Stomach (tissue), 19 donors: ENCODE measurements at places on chromosomes 2 and 18. TPM values are rescaled to one million over a fixed set of nuclear protein-coding genes. Genes with fewer than 3 reads are reported as not detected.
A peak's percentile ranks its signal among the peaks of the same experiment; 100 is the strongest.

DNA sequence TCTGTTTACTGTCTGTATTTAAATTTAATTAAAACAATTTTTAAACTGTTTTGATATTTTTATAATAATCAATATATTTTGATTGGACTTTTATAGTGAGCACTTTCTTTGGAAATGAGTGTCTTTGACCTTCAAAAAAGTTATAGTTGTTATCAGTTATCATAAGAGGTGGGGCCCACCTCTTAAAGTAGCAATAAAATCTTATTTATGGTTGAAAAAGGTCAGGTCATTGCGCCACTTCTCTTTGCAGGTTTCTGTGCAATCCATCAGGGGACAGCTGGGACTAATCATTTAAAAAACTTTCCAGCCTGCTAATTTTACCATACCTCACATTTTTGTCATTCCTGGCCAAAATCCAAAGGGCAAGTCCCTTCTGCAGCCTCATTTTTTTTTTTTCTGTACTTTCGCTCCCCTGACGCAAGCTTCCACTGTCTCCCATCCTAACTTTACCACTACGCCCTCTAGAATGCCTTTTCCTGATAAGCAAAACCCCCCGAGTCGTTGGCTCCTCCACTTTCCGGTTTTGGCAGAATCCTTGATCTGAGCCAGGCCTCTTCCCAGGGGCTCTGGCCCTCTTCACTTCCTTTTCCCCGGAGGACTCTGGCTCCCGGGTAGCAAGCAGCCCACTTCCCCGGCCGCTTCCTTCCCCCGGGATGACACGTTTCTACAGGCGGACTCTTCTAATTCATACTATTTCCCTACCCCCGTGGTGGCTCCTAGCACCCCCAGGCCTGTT lies 1.1 kb upstream of the SEH1L start:
- H3K4me3 ChIP-seq: peak overlapping the region; percentile 69
- no peaks in the 10 kb centered on the region for H3K27me3 ChIP-seq
- peak; percentile 26 for DNase-seq
- H3K36me3 ChIP-seq: no peaks in the 10 kb centered on the region
- peak overlapping the region; percentile 97 for H3K27ac ChIP-seq
- no peaks in the 10 kb centered on the region for H3K4me1 ChIP-seq

DNA sequence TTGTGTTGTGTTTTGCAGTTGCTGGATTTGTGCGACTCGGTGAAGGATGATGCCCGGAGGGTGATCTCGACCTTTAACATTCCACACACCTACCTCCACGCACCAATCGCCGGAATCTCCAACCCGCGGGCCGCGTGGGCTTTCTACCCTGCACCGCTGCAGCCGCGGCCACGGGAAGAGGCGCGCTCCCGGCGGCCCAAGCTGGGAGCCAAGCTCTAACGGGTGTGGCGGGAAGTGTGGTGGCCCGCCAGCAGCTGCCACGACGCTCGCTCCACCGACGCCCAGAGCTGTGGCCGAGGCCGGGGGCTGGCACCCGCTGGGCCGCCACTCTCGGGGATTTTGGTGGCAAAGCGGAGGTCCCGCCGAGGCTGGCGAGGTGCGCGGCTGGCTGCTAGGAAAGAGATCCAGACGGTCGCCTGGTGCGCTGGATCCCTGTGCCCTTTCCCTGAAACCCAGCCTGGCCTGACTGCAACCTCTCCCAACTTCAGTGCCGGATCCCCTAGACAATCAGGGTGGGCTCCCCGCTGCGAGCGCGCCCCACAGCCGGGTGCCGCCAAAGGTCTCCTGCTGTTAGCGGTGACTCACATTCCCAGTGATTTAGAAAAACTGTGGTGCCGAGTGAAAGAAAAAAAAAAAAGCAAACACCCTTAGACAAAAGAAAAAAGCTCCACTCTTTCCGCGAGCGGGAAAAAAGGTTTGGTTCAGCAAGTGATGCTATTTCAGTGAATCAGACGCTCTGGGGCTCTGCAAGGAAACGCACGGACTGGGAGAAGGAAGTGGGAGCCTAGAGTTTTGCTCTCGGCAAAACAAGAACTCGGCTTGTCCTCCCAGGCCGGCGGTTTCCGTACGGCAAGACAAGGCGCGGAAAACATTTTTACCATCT lies 2.9 kb upstream of the BCL2L11 start:
- no peak overlapping the region for H3K27ac ChIP-seq
- peak overlapping the region; percentile 74 for H3K4me3 ChIP-seq
- H3K27me3 ChIP-seq: peaks cover 5% of the 10 kb centered on the region
- DNase-seq: peak; percentile 69

DNA sequence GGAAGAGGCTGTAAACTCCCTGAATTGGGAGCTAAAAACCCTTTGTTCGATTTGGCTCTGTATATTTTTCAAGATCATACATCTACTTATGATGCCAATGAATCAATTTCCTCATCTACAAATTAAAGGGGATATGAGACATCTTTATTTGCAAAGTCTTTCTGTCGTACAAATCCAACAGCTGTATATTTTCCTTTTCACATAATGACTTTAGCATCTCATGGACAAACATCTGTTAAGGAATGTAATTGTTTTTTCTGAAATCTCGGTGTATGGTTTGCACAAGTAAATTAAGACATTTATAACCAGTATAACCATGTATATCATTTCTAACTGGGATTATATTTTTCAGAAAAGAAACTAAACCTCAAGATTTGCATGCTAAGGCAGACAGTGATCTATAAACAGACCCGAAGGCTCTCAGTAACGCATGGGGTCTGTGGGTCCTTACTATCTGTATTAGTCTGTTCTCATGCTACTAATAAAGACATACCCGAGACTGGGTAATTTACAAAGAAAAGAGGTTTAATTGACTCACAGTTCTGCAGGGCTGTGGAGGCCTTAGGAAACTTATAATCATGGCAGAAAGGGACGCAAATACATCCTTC lies 130.8 kb downstream of the SLC8A1 start:
- H3K36me3 ChIP-seq: no peaks in the 10 kb centered on the region
- no peaks in the 10 kb centered on the region for H3K4me1 ChIP-seq
- H3K4me3 ChIP-seq: no peak overlapping the region
- H3K27ac ChIP-seq: no peak overlapping the region
- H3K27me3 ChIP-seq: no peaks in the 10 kb centered on the region

- H3K36me3 ChIP-seq: no peaks in the 10 kb centered on the region
- no peak overlapping the region for H3K4me3 ChIP-seq
- DNase-seq: no peak
- no peaks in the 10 kb centered on the region for H3K4me1 ChIP-seq
- no peaks in the 10 kb centered on the region for H3K27me3 ChIP-seq
These were observed 356.8 kb upstream of the ST6GAL2 start for GRCh38 chr2:107242811-107243210.

DNA sequence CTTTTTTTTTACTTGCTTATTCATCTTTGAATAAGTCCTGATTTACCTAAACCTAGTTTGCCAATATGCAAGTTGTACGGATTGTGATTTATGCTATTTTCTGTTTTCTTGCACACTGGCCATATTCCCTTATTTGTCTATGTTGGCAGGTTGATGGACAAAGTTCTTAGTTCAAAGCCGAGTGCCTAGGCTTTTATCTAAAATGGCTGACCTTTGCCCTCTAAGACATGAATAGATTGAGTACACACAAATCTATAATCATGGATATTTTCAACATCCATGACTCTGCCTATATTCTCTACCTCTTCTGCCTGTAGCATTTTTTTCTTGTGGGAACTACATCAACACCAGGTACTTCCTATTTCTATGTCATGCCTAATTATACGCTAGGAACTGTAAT lies 171.7 kb downstream of the TMEFF2 start:
- no peak for DNase-seq
- no peak overlapping the region for H3K27ac ChIP-seq
- H3K27me3 ChIP-seq: no peaks in the 10 kb centered on the region
- no peak overlapping the region for H3K4me3 ChIP-seq
- H3K4me1 ChIP-seq: no peaks in the 10 kb centered on the region
- no peaks in the 10 kb centered on the region for H3K36me3 ChIP-seq

DNA sequence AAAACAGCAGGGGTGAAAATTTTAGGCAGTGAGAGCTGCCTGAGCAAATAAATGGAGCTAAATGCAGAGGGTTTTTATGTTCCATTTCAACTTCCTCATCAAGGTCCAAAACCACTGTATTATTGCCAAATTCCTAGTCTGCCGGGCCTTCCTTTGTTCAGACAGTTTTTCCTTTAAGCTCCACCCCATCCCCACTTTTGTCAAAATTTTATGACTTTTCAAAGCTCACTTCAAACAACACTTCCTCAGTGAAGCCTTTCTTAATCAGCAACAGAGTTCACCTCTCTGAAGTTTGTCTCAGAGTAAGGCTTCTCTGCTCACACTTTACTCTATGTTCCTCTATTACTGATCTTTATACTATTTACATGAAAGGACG lies 81.3 kb downstream of the CERKL start:
- no peaks in the 10 kb centered on the region for H3K4me1 ChIP-seq
- H3K27me3 ChIP-seq: no peaks in the 10 kb centered on the region
- H3K36me3 ChIP-seq: no peaks in the 10 kb centered on the region
- H3K27ac ChIP-seq: no peak overlapping the region

DNA sequence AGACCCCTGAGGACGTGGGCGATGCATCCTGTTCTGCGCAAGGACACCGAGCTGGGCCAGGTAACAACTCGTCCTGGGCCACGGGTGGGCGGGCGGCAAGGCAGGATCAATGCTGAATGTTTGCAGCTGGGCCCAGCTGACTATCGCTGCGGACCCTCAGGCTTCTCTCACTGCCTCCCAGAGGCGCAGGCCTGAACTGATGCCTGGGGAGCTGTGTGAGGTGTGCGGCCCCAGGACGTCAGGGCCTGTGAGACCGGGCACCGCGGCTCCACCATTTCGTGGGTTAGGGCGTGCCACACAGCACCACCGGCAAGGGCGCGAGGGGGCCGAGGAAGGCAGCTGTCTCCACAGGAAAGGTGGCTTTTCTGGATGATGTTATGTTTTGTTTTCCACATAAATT lies 307.4 kb downstream of the NDUFA10 start:
- no peaks in the 10 kb centered on the region for H3K4me1 ChIP-seq
- no peaks in the 10 kb centered on the region for H3K27me3 ChIP-seq
- H3K4me3 ChIP-seq: no peak overlapping the region
- DNase-seq: no peak
- no peak overlapping the region for H3K27ac ChIP-seq

DNA sequence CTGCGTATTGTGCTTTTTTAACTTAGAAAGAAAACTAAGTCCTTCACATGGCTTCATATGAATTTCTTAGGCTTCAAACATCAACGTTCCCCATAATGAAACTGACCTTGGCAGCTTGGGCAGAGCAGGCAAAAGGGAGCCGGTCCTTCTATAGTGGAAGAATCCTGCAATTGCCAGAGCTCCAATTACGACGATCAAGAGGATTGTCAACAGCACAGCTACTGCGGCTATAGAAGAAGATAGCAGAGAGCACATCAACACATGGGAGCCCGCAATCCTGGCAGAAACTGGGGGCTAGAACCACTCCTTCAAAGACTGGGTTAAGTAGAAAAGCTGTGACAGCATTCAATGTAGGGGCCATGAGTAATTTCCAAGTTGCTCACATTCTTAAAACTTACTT lies 69.8 kb downstream of the DHRS9 start:
- no peaks in the 10 kb centered on the region for H3K4me1 ChIP-seq
- DNase-seq: no peak
- H3K27ac ChIP-seq: no peak overlapping the region
- H3K4me3 ChIP-seq: no peak overlapping the region
- no peaks in the 10 kb centered on the region for H3K36me3 ChIP-seq

- no peak overlapping the region for H3K27ac ChIP-seq
- H3K27me3 ChIP-seq: no peaks in the 10 kb centered on the region
- no peak for DNase-seq
- H3K4me3 ChIP-seq: no peak overlapping the region
- no peaks in the 10 kb centered on the region for H3K4me1 ChIP-seq
These were observed 28.1 kb downstream of the COL4A3 start for GRCh38 chr2:227192491-227192890.

GRCh38 chr2:150127346-150127990 lies 360.0 kb downstream of the RND3 start:
- peaks cover 5% of the 10 kb centered on the region for H3K4me1 ChIP-seq
- no peak overlapping the region for H3K27ac ChIP-seq
- H3K4me3 ChIP-seq: no peak overlapping the region
- H3K27me3 ChIP-seq: no peaks in the 10 kb centered on the region
- no peaks in the 10 kb centered on the region for H3K36me3 ChIP-seq
- no peak for DNase-seq

- no peak overlapping the region for H3K4me3 ChIP-seq
- no peaks in the 10 kb centered on the region for H3K27me3 ChIP-seq
- H3K4me1 ChIP-seq: no peaks in the 10 kb centered on the region
- no peak for DNase-seq
- H3K36me3 ChIP-seq: no peaks in the 10 kb centered on the region
These were observed 227.7 kb upstream of the BOD1L2 start for GRCh38 chr18:56919190-56919589.

GRCh38 chr18:57833441-57834101 lies 30.5 kb upstream of the ATP8B1 start:
- no peak overlapping the region for H3K4me3 ChIP-seq
- no peak for DNase-seq
- H3K27ac ChIP-seq: no peak overlapping the region

GRCh38 chr2:207362716-207363115 lies 167.0 kb upstream of the CREB1 start:
- H3K27ac ChIP-seq: no peak overlapping the region
- no peak for DNase-seq
- no peak overlapping the region for H3K4me3 ChIP-seq
- no peaks in the 10 kb centered on the region for H3K27me3 ChIP-seq
- H3K36me3 ChIP-seq: no peaks in the 10 kb centered on the region
- H3K4me1 ChIP-seq: no peaks in the 10 kb centered on the region

GRCh38 chr2:49832555-49832954 lies 678.2 kb upstream of the FSHR start:
- no peak overlapping the region for H3K27ac ChIP-seq
- H3K4me3 ChIP-seq: no peak overlapping the region
- DNase-seq: no peak
- H3K36me3 ChIP-seq: no peaks in the 10 kb centered on the region
- no peaks in the 10 kb centered on the region for H3K27me3 ChIP-seq

- DNase-seq: peak; percentile 94
- H3K36me3 ChIP-seq: no peaks in the 10 kb centered on the region
- H3K27me3 ChIP-seq: peaks cover 33% of the 10 kb centered on the region
- peak within 1 kb of the TSS; percentile 72 for H3K4me3 ChIP-seq
- peak within 1 kb of the TSS; percentile 85 for H3K27ac ChIP-seq
- peaks cover 19% of the 10 kb centered on the region for H3K4me1 ChIP-seq
These were observed at the start of gene LYPD6 for GRCh38 chr2:149330127-149331022. Gene LYPD6, plus strand, starts transcription at chr2:149330587. Its CDS starts 107,122 bp downstream, at chr2:149437709.

DNA sequence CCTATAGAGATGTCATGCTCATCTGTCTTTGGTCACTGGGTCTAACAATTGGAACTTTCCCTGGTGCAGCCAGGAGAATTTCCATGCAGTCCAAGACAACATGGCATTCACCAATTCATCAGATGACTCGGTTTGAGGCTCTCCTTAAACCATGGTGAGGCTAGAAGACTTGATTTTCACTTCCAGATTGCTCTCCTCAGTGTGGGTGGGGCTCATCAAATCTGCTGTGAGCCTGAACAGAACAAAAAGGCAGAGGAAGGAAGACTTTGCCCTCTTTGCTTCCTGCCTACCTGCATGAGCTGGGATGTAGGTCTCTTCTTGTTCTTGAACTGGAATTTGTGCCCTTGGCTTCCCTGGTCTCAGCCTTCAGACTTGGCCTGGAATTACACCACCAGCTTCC lies 203.4 kb upstream of the TRIB2 start:
- DNase-seq: peak; percentile 27
- H3K4me1 ChIP-seq: no peaks in the 10 kb centered on the region
- no peaks in the 10 kb centered on the region for H3K36me3 ChIP-seq
- no peak overlapping the region for H3K27ac ChIP-seq
- no peak overlapping the region for H3K4me3 ChIP-seq
- no peaks in the 10 kb centered on the region for H3K27me3 ChIP-seq

Gene ERBB4
- total RNA-seq: 0.45 TPM

Gene OR6B2
- total RNA-seq: not detected

Gene UGT1A10
- total RNA-seq: 8.4 TPM

Gene CHRND
- not detected for total RNA-seq

Gene TM4SF20
- not detected for total RNA-seq

Gene SLC39A10
- total RNA-seq: 5.3 TPM

Gene CRACDL
- total RNA-seq: 79.1 TPM
